Lower leg skin (tissue), 4 donors: ENCODE measurements at places on chromosomes 7 and 10. TPM values are rescaled to one million over a fixed set of nuclear protein-coding genes. Genes with fewer than 3 reads are reported as not detected.

- no peak for DNase-seq
Measured at GRCh38 chr7:138821912-138822311, 23.9 kb upstream of the ATP6V0A4 start.

- no peak for DNase-seq
Measured at GRCh38 chr7:30072735-30073134, 44.5 kb downstream of the PLEKHA8 start.

- DNase-seq, result no peak
Measured at GRCh38 chr10:111131168-111131799, 54.5 kb downstream of the ADRA2A start.

DNA sequence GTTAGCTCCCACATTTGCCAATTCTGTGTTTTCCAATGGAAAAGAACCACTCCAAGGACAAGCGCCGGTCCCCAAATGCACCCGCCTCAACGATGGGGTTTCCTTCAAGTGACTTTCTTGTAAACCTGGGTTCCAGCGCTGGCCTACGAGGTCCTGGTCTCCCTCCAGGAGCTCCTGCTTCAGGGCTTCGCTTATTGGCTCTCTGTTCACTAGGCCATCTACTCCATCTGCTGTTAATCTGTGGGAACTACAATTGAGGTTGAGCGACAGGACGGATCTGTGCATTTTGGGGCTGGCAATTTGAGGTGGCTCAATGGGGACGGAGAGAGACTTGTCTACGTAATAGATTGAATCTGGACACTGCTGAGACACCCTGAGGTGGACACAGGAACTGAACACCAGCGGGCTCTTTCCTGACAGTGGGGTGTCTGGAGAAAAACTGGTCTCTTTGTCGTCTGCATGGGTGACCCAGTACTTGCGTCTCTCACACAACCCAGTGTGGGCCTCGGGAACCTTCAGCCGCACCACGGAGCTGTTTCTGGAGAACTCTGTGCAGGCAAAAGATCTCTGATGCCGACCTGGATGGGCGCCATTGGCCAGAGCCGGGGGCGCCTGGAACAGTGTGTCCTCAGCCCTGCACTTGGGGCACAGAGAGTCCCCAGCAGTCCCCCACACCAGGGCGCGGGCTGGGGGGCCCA is 115.9 kb upstream of the ADAM12 start:
- DNase-seq, result no peak

DNAJC12 gene
- total RNA-seq, result not detected
